NT2/D1 (cell line): ENCODE measurements at places on chromosomes 16 and 17.

DNA sequence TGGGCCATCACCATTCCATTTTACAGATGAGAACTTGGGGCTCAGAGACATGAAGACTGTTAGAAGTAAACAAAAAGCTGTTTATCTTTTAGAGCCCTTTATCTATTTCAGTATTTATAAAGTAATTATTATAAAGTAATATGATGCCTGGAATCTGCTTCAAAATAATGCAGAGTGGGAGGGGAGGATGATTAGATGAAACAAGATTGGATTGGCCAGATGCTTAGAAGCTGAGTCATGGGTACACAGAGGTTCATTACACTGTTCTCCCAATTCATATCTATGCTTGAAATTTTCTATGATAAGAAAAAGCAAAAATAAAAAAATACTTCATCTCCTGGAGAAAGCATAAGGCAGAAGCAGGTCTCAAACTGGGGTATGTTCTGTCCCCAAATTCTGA is 29.4 kb downstream of the TOM1L2 start:
- DNase-seq, result no peak

DNA sequence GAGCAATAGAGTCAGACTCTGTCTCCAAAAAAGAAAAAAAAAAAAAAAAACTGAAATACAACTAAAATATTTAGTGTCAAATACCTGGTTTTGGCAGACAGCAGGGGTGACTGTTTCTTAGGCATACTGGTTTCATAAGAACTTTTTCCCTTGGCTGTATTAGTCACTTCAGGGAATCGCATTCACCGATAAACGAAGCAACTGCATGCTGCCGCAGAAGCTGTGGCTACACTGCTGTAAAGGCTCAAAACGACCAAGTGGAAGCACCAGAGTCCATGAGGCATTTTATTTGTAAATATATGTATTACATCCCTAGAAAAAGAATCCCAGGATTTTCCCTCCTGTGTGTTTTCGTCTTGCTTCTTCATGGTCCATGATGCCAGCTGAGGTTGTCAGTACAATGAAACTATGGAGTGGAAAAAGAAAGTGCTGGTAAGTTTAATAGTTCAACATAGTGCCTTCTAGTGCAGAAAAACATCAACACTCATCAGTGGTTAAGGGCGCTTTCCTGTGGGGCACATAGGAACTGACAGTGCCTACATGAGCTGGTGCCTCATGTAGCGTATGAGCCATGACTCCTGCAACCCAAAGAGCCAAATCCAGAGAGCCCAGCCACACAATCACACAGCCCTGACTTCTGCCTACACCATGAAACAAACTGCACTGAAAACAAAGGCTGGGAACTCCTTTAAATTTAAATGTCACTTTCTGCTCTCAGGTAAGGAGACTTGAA is 7.3 kb downstream of the RPS15A start:
- no peak for DNase-seq

DNA sequence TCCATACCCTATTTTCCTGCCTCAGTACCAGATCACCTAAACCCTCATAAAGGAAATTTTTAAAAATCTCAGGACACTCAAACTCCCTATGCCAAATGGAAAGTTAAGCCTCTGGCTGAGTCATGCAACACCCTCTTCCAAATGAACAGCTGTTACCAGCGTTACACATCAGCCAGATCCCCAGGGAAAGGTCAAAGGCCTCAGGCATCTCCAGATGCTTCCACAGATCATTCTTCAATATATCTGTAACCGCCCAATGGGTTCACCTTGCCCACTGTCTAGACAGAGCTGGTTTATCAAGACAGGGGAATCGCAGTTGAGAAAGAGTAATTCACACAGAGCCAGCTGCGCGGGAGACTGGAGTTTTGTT is 29.1 kb upstream of the SHCBP1 start:
- no peak for DNase-seq

GRCh38 chr16:78183437-78184237 is 84.2 kb downstream of the WWOX start:
- DNase-seq, result no peak

DNA sequence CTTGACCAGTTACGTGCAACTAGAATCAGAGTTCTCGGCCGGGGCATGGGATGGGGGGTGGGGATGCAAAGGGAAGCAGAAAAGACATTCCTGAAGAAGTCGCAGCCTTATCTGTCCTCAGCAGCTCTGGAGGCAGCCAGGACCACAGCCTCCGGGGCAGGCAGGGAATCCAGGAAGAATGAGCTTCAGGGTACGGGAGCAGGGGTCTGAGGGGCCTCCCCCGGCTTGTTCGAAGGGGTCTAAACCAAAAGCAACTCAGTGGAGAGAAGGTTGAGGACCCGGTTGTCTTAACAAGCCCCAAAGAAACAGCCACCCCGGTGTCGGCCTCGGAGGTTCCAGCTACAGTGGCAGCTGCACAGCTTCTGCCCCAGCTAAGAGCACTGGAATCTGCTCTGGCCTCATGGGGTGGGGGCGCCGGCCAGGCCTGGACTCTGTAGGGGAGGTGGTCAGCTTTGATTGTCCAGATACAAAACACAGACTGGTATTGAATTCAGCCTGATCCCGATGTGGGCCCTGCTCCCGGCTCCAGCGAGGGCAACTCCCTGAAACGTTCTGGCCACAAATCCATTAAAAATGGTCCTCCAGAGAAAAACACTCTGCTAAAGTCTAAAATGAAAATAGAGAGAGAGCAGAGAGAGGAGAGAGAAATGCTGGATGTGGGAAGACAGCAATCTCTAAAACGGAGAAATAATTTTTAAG is 7.7 kb downstream of the HOXB4 start:
- no peak for DNase-seq

- no peak for DNase-seq
These were observed 310.7 kb upstream of the ASIC2 start for GRCh38 chr17:33603789-33604188.

DNA sequence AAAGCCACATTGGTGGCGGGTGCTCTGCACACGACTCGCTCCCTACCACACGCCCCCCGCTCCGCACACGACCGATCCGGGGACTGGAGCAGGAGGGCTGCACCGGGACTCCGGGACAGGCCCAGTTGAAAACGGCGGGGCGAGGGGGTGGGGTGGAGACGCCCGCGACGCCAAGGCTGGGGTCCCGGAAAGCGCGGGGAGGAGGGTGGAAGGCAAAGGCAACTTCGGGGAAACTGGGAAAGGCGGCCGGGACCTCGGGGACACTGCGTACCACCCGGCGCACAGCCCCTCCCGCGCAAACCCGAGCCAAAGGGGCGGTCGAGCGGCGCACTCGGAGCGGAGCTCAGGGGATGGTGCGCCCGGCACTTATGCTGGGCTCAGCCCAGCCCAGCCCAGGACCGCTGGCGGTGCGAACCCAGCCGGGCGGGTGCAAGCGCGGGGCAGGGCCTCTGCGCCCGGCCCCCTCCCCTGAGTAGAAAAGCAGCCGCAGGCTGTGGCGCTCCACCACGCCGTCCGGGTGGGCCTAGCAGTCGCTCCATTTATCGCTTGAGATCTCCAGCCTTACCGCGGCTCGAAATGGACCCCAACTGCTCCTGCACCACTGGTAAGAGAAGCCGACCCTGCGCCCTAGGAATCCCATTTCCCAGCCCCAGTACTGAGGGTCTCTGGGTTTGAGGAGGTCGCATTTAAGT is at the start of gene MT1M:
Gene MT1M, plus strand, starts transcription at position 504 of the 692 bp plus-strand sequence. Its CDS starts 73 bp downstream, at position 577.
- no peak for DNase-seq

DNA sequence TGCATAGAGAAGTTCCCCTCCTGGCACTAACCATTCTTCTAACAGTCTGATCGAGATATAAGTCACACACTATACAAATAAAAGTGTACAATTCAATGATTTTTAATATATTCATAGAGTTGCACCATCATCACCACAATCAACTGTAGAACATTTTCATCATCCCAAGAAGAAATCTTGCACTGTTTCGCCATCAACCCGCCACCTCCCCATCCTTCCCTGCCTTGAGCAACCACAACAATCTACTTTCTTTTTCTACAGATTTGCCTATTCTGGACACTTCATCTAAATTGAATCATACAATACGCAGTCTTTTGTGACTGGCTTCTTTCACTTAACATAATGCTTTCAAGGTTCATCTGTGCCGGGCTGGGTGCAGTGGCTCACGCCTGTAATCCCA is 33.0 kb upstream of the GUCY2D start:
- no peak for DNase-seq

DNA sequence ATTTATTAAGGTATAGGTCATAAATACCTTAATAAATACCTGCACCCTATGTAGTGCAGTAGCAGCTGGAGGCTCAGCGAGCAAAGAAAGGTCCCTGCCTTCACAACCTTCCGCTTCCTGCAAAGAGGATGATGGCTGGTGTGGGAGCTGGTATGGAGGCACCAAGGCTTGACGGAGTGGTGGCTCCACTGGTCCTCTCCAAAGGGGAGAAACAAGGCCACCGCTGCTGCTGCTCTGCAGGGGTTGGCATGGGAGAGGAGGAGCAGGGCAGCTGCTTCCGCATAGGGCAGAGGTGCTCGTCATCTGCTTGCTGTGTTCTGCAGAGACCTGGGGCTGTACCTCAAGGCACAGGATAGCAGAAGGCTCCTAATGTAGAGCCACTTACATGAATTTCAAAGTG is 52.8 kb downstream of the NDEL1 start:
- no peak for DNase-seq

DNA sequence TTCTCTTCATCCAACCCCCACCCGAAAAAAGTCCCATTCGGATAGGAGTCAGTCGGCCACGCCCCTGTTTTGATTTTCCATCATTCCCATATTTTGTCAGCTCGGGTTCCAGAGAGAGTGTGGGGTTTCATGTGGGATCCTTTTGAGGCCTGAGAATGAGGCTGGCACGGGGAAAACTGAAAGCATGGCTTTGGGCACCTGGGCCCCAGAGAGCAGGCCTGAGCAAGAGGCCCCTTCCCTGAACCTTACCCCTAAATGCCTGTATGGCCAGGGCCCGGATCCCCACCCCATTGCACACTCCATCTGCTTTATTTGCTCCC is 4.6 kb upstream of the HOXB4 start:
- DNase-seq, result no peak

DNA sequence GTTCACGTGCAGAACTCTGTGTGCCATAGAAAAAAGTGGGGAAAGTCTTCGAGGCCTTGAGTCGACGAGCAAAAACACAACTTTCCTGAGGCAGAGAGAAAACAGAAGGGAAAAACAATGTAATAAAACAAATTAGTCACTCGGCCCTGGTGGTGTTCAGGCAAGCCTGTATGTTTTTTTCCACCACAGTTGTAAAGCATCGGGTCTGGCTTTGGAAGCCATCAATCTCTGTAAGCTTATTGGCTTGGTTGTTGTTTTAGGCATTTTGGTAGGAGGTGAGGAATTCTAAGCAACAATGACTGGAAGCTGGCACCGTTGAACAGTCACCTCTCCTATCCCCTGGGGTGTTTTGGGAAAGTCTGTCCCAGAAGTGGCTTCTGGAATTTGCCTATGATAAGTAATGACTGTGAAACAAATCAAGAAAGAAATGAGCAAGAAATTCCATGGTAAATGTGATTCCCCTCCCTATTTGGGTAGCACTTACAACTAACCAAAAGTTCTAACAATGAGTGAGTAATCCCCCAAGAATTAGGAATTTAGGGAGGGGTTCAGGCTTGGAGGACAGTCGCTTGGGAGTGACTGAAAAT is 2.8 kb downstream of the CDH13 start:
- no peak for DNase-seq

GRCh38 chr16:29765167-29766032 is 12.7 kb upstream of the ZG16 start:
- no peak for DNase-seq
